H9 (cell line): ENCODE measurements at places on chromosomes 13 and 19. TPM values are rescaled to one million over a fixed set of nuclear protein-coding genes. Genes with fewer than 3 reads are reported as not detected.

SUCLA2 gene
- 48.2 and 53.9 TPM in 2 replicates for total RNA-seq

ERVK3-1 gene
- total RNA-seq: 43.6 and 43.7 TPM in 2 replicates

ZNF681 gene
- 10.4 and 12.5 TPM in 2 replicates for total RNA-seq

SLC10A2 gene
- total RNA-seq: not detected in 2 replicates

RYR1 gene
- 8.4 and 8.9 TPM in 2 replicates for total RNA-seq

CGB7 gene
- total RNA-seq: 1.2 TPM in 2 replicates

ZNF418 gene
- 25.1 and 26.2 TPM in 2 replicates for total RNA-seq

MYO16 gene
- total RNA-seq: not detected in 2 replicates

TEX29 gene
- total RNA-seq: 0.33 TPM in 1 of 2 replicates, not detected in the other

CEBPA gene
- total RNA-seq: 3.2 and 3.7 TPM in 2 replicates

PCSK4 gene
- total RNA-seq: 5.8 and 9.1 TPM in 2 replicates

MPHOSPH8 gene
- 21.1 TPM in 2 replicates for total RNA-seq

KCNK6 gene
- 5.4 and 6.5 TPM in 2 replicates for total RNA-seq

SELENOV gene
- 6.7 and 6.9 TPM in 2 replicates for total RNA-seq

KRTDAP gene
- total RNA-seq: 0.87 and 1.3 TPM in 2 replicates

UBAC2 gene
- 51.7 and 52.3 TPM in 2 replicates for total RNA-seq

KLK12 gene
- not detected in 2 replicates for total RNA-seq

FGF22 gene
- 0.72 and 0.99 TPM in 2 replicates for total RNA-seq

CACNG6 gene
- total RNA-seq: 1.6 and 2.0 TPM in 2 replicates

ZNF112 gene
- 3.3 and 4.2 TPM in 2 replicates for total RNA-seq

TMEM255B gene
- 2.1 and 2.8 TPM in 2 replicates for total RNA-seq

NLRP11 gene
- not detected in 2 replicates for total RNA-seq

C2CD4C gene
- 14.6 and 15.4 TPM in 2 replicates for total RNA-seq

RFPL4AL1 gene
- total RNA-seq: not detected in 2 replicates

PALM3 gene
- 11.5 and 13.5 TPM in 2 replicates for total RNA-seq

ERICH4 gene
- not detected in 2 replicates for total RNA-seq

MATK gene
- 11.0 and 13.5 TPM in 2 replicates for total RNA-seq

MAG gene
- total RNA-seq: 0.13 TPM in 1 of 2 replicates, not detected in the other

SIAH3 gene
- not detected in 2 replicates for total RNA-seq

TMEM238 gene
- total RNA-seq: 3.8 and 4.8 TPM in 2 replicates

CEACAM20 gene
- not detected in 2 replicates for total RNA-seq

MAST1 gene
- 11.8 and 15.1 TPM in 2 replicates for total RNA-seq

GPC5 gene
- 0.15 TPM in 1 of 2 replicates, not detected in the other for total RNA-seq

FCGBP gene
- 0.13 and 0.15 TPM in 2 replicates for total RNA-seq

WDR87 gene
- total RNA-seq: not detected in 2 replicates

KIR2DL4 gene
- not detected in 2 replicates for total RNA-seq

CLEC11A gene
- total RNA-seq: 3.8 and 3.9 TPM in 2 replicates

NLRP7 gene
- 1.1 TPM in 2 replicates for total RNA-seq

MCEMP1 gene
- 0.13 TPM in 1 of 2 replicates, not detected in the other for total RNA-seq

TMEM150B gene
- 0.63 TPM in 1 of 2 replicates, not detected in the other for total RNA-seq

ZNF541 gene
- not detected in 2 replicates for total RNA-seq

TEKTIP1 gene
- 1.2 and 1.3 TPM in 2 replicates for total RNA-seq

WDR83 gene
- total RNA-seq: 19.2 and 21.0 TPM in 2 replicates

PLEKHJ1 gene
- 139 and 148 TPM in 2 replicates for total RNA-seq

COPE gene
- total RNA-seq: 185 and 198 TPM in 2 replicates

PTH2 gene
- total RNA-seq: 0.92 and 0.96 TPM in 2 replicates

PCDH17 gene
- 0.37 and 0.52 TPM in 2 replicates for total RNA-seq

NCCRP1 gene
- total RNA-seq: 1.9 and 2.7 TPM in 2 replicates

IGFL1 gene
- total RNA-seq: not detected in 2 replicates

PPAN gene
- total RNA-seq: 150 and 157 TPM in 2 replicates

PCID2 gene
- total RNA-seq: 62.3 and 66.0 TPM in 2 replicates

PRKCG gene
- 7.1 and 8.8 TPM in 2 replicates for total RNA-seq

SYNE4 gene
- total RNA-seq: 19.2 and 20.4 TPM in 2 replicates

OR7A17 gene
- total RNA-seq: not detected in 2 replicates
